ENCODE measurements at places on chromosomes 2 and 18. TPM values are rescaled to one million over a fixed set of nuclear protein-coding genes. Genes with fewer than 3 reads are reported as not detected.

The CCDC74A gene
- total RNA-seq, result 11.2 TPM

The CD207 gene
- total RNA-seq, result 2.5 TPM

The CYS1 gene
- 9.1 TPM for total RNA-seq

The UPP2 gene
- not detected for total RNA-seq

The C2orf92 gene
- total RNA-seq, result 17.5 TPM

The SLC35F5 gene
- total RNA-seq, result 191 TPM

The RFTN2 gene
- 26.7 TPM for total RNA-seq

The CGREF1 gene
- 2.3 TPM for total RNA-seq

The ACMSD gene
- total RNA-seq, result not detected

The GPR155 gene
- 2.3 TPM for total RNA-seq

The MYO5B gene
- total RNA-seq, result 2.0 TPM

The CFAP221 gene
- total RNA-seq, result 0.51 TPM

The TUBA4B gene
- total RNA-seq, result not detected

The RAB6C gene
- total RNA-seq, result not detected
